ENCODE measurements at places on chromosomes 3 and 15. TPM values are rescaled to one million over a fixed set of nuclear protein-coding genes. Genes with fewer than 3 reads are reported as not detected.

The EXOG gene
- total RNA-seq = 14.2 TPM

The CLRN1 gene
- total RNA-seq = not detected

The EPHA3 gene
- total RNA-seq = 0.99 TPM

The IGSF10 gene
- total RNA-seq = 45.9 TPM

The TRPM1 gene
- not detected for total RNA-seq

The GOLGA8G gene
- total RNA-seq = not detected

The NMB gene
- 3.6 TPM for total RNA-seq

The FGF7 gene
- 488 TPM for total RNA-seq

The UBA7 gene
- total RNA-seq = 50.1 TPM

The DLEC1 gene
- total RNA-seq = under 0.01 TPM

The CTXND1 gene
- total RNA-seq = under 0.01 TPM

The BOC gene
- total RNA-seq = 3.9 TPM

The CHAC1 gene
- total RNA-seq = 33.1 TPM

The ACP3 gene
- 3.5 TPM for total RNA-seq

The JAGN1 gene
- 33.9 TPM for total RNA-seq

The GOLGA8Q gene
- total RNA-seq = 0.33 TPM

The CFAP20DC gene
- total RNA-seq = 3.8 TPM

The CYP8B1 gene
- not detected for total RNA-seq

The SLC6A1 gene
- not detected for total RNA-seq

The COPB2 gene
- 293 TPM for total RNA-seq

The P2RY1 gene
- total RNA-seq = 7.6 TPM

The SORD gene
- total RNA-seq = 8.9 TPM
